ENCODE measurements at places on chromosomes 16 and 17. TPM values are rescaled to one million over a fixed set of nuclear protein-coding genes. Genes with fewer than 3 reads are reported as not detected.

GRCh38 chr17:19619705-19620325 lies 28.7 kb upstream of the ALDH3A2 start:
- DNase-seq = no peak

GRCh38 chr16:82672676-82673075 lies 45.9 kb downstream of the CDH13 start:
- DNase-seq = no peak

DNA sequence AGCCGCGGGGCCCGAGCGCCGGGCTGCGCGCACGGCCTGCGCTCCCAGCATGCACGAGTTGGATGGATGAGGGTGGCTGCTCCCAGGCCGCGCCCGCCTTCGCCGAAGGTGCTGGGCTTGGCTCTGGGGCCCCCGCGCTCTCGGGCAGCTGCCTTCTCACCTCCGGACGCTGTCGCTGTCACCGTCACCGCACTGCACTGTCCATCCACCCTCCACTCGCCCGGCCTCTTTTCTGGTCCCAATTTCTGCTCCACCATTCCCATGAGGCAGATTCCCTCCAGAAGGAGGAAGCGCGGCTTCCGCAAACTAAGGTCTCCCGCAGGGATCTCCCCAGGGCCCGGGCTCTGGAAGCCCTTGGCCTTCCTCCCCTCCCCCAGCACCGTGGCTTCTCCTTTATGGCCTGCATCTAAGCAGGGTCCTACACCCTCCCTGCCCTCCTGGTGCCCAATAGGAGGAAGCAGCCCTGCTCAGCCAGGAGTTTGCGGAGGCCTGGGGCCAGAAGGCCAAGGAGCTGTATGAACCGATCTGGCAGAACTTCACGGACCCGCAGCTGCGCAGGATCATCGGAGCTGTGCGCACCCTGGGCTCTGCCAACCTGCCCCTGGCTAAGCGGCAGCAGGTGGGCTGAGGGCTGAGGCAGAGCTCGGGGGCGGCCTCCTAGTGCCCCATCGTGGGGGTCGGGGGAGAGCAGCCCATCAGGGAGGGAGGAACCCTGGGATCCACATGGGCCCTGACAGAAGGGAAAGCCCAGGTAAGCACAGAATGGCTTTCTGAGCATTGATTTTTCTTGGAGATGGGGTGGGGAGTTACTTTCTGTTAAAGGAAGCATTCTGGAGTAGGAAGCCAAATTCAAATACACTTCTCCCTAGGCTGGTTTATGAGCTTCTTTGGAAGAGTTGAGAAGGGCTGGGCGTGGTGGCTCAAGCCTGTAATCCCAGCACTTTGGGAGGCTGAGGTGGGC lies 899 bp downstream of the ACE start:
- no peak for DNase-seq

GRCh38 chr17:17155568-17155967 lies 50.6 kb downstream of the PLD6 start:
- no peak for DNase-seq

DNA sequence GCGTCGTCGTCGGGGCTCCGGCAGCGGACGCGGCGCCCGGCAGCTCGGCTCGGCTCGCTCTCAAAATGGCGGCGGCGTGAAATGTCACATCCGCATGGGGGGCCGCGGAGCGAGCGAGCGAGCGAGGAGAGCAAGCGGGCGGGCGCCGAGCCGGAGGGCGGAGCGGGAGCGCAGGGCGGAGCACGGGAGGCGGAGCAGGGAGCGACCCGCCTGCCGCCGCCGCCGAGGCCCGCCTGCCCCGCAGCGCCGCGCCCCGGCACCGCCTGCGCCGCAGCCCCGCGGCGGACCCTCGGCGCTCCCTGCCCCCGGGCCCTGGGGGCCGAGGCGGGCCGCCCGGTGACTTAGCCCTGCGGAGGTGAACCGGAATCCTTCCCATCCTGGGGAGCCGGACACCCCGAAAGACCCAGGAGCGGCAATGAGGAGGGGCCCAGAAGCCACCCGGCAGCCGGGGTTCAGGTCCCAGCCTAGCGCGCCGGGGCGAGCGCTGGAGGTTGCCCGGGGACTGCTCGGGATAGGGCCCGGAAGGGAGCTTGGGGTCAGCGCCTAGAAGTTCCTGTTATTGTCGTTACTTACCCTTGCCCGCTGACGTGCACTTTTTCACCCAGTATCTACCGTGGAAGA lies at the start of gene USP7:
TSS of gene USP7 (minus strand) at position 86 of the 621 bp plus-strand sequence. CDS start 621 bp downstream, outside the sequence.
- peak; percentile 92 for DNase-seq

Gene WSCD1
- 0.07 TPM for total RNA-seq

Gene MYO15B
- total RNA-seq = 18.1 TPM

Gene TMEM98
- total RNA-seq = 0.57 TPM
